ENCODE measurements at places on chromosomes 16 and 17. TPM values are rescaled to one million over a fixed set of nuclear protein-coding genes. Genes with fewer than 3 reads are reported as not detected.
A peak's percentile ranks its signal among the peaks of the same experiment; 100 is the strongest.

GRCh38 chr16:50188619-50189136 is 35.6 kb downstream of the TENT4B start:
- DNase-seq = no peak

DNA sequence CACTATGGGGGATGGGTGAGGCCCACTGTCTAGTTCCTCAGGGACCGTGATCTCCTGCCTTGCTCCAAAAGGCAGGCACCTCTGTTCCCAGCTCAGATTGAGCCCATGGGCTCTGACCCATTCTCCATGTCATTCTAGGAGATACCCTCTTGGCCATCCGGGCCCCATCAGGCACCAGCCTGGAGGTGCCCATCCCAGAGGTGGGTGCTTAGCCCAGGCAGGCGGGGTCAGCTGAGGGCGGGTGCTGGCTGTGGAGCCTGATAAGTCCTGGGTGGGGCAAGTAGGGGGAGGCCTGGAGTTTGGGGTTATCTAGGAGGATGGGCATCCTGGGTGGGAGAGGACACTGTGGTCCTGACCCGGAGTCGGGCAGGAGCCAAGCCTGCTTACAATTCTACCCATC is 2.3 kb downstream of the E2F4 start:
- DNase-seq = no peak

Gene DDX19B
- 20.7 TPM for total RNA-seq

Gene KRTAP9-2
- total RNA-seq = not detected

Gene UBE2I
- total RNA-seq = 323 TPM

GRCh38 chr17:71208111-71208704 is 912.6 kb upstream of the SOX9 start:
- DNase-seq = no peak

DNA sequence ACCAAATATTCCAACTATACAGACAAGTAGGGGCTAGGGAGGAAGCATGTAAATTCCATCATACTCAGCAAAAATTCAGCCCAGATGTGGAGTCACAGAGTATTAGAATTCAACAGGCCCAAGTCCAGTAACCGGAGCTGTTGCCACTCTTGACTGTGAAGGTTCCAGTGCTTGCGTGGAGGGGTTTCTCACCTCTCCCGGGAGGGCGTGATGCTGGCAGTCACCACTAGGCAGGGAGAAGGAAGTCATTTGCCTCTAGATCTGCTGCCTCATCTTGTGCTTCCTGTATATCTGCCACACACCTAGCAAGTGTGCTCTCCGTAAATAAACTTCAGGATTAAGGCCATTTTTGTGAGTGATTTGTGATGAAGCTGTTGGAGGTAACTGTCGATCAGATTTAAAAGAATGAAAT is 1.0 kb upstream of the CKLF start:
- peak; percentile 82 for DNase-seq

GRCh38 chr16:706189-707061 is 824 bp upstream of the FBXL16 start:
- no peak for DNase-seq

Gene NPIPB6
- 12.1 TPM for total RNA-seq

DNA sequence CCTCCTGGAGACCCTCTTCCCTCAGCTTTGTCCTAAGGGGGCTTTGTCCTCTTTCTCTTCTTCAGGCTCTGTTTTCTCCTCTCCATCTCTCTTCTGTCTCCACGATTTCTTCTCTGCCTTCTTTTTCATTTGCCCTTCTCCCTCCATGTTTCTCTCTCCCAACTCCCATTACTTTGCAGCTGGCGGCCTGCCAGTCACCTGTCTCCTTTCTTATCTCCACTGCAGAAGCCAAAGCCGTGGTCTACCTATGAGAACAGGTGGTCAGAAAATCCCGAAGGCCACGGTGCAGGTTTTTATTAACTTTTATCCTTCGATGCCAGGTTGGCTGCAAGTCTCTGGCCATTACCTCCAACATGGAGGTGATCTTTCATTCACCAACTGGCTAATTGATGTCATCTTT is 45.1 kb downstream of the FZD2 start:
- DNase-seq = no peak

Gene CLTC
- total RNA-seq = 227 TPM

Gene KIF2B
- total RNA-seq = not detected

DNA sequence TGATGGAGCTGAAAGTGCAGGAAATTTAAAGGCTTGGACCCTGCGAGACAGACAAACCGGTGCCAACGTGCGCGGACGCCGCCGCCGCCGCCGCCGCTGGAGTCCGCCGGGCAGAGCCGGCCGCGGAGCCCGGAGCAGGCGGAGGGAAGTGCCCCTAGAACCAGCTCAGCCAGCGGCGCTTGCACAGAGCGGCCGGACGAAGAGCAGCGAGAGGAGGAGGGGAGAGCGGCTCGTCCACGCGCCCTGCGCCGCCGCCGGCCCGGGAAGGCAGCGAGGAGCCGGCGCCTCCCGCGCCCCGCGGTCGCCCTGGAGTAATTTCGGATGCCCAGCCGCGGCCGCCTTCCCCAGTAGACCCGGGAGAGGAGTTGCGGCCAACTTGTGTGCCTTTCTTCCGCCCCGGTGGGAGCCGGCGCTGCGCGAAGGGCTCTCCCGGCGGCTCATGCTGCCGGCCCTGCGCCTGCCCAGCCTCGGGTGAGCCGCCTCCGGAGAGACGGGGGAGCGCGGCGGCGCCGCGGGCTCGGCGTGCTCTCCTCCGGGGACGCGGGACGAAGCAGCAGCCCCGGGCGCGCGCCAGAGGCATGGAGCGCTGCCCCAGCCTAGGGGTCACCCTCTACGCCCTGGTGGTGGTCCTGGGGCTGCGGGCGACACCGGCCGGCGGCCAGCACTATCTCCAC is at the start of gene NOG:
Gene NOG, plus strand, starts transcription at position 54 of the 674 bp plus-strand sequence. Its CDS starts 525 bp downstream, at position 579.
- DNase-seq = peak; percentile 3

- DNase-seq = no peak
Observed at GRCh38 chr17:37888881-37889280, 35.3 kb upstream of the TBC1D3K start.

DNA sequence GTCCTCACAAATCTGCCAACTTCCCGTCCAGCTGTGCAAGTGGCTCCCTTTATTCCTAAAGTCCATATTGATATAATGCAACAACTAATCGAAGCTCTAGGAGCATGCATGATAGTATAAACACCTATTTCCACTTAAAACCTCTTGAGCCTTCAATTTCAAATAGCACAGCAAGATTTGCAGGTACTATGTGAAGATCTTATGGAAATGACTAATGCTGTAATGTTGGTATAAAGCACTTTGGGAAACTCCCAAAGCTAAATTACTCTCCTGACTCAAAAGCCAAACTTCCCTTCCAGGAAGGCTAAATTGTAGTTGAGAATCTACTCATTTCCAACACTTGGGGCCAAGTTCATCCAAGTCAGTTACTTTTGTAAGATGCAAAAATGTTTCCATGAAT is 287.6 kb upstream of the CDH11 start:
- no peak for DNase-seq

Data from OCI-LY7 (cell line).